ENCODE measurements at places on chromosomes 12 and 14.
A peak's percentile ranks its signal among the peaks of the same experiment; 100 is the strongest.

DNA sequence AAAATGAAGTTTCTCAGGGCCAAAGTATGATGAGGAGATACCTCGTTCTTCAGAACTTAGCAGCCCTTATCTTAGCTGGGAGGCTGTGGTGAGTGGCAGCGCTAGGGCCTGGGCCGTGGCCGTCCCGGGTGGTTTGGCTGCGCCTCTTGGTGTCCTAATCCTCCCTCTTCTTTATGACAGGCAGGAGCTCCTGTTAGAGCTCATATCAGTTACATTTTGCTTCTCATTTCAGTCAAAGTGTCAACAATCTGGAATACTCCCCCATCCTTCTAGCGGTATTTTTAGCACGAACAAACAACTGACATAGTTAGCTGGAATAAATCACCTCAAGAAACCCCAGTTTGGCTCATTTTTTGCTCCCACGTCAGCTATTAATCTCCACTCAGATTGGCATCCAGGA is 188.8 kb downstream of the TTC7B start:
- no peak for DNase-seq

- no peak for DNase-seq
Observed at GRCh38 chr14:76904100-76904739, 78.0 kb downstream of the LRRC74A start.

GRCh38 chr14:74260525-74261233 is 21.4 kb downstream of the VSX2 start:
- DNase-seq, result no peak

DNA sequence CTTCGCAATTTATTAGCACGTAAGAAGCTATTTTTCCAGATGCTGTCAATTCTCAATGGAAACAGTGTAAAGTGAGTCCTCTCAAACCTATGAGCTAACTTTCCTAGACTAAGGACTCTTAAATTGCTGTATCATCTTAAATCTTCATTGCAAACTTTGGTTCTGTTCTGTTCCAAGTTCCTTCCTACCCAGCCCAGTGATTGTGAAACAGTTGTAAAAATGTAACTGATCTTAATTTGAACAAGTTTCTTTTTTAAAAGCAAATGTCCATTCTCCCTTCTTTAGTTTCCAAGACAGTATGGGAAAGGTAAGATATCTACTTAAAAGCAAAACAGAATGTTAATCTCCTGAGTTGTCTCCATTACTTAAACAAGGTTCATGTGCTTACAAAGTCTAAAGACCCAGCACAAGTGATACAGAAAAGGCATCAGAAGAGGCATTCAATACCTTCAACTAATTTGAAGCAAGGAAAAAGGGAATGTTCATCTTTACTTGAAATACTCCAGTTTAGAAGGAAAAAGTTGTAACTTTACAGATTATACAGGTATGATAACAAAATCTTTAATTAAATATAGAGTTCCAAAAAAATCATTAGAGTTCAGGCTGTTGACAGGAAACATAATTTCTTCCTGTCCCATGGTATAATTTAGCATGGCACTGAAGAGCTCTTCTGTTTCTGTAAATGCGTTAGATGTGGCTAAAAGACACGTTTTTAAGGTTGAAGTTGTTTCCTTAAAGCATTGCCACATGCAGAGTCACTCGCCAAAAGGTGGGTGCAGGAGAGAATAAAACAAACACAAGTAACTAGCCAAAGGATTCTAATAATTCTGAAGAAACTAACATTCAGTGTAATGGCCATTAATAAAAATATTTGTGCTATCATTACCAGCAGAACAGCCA is 101.5 kb upstream of the USP15 start:
- no peak for DNase-seq

DNA sequence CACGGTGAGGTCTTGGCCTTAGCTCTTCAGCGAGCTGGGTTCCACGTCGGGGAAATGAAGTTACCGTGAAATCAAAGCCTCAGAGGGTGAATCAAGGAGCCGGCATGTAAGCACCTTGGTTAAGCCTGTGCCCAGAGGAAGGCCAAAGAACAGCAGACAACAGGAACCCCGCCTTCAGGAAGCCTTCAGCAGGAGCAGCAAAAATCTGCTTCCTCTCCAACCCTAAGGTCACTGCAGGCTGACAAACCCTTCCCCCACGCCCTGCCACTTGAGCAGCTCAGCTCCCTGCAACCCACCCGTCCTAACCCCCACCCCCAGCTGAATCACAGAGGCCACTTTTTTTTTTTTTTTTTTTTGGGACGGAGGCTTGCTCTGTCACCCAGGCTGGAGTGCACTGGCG is 72.9 kb upstream of the LTA4H start:
- DNase-seq, result no peak

DNA sequence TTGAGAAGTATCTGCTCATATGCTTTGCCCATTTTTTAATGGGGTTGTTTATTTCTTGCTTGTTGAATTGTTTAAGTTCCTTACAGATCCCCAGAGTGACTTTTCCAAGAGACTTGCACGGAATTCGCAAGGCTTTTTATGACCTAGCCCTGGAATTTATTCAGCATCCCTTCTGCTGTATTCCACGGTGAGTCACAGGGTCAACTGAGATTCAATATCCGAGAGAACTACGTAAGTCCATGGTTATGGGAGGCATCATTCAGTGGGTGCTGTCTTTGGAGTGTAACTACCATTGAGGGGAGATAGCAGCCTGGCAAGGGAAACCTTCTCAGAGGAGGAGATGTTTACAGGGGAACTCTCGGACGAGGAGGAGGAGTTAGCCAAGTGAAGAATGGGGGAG is 20.9 kb upstream of the GPRC5A start:
- no peak for DNase-seq

- no peak for DNase-seq
Observed at GRCh38 chr12:127619869-127620734, 646.9 kb upstream of the TMEM132C start.

GRCh38 chr12:46150735-46151134 is 118.1 kb downstream of the SLC38A1 start:
- DNase-seq, result no peak

- no peak for DNase-seq
Observed at GRCh38 chr12:66156654-66157053, 13.1 kb downstream of the TMBIM4 start.

- DNase-seq, result no peak
Observed at GRCh38 chr14:81437244-81437643, 37.1 kb upstream of the STON2 start.

GRCh38 chr12:85820101-85820500 is 16.1 kb downstream of the RASSF9 start:
- DNase-seq, result no peak

DNA sequence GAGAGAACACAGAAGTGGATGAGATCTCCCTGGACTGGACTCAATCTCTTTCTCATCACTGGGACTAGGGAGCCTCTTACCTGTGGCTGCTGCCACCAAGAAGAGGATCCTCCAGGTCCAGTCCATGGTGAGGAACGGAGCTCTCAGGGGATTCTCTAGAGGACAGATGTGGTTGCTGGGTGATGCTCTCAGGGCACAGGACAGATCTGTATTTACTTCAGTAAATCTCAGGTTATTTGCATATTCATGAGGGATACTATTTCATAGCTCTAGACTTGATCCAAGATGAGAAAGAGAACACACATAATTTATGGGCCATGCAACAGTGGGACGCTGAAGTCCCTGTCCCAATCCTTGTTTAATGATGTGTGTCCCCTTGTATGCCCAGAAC is 460.5 kb downstream of the TMEM121 start:
- no peak for DNase-seq

DNA sequence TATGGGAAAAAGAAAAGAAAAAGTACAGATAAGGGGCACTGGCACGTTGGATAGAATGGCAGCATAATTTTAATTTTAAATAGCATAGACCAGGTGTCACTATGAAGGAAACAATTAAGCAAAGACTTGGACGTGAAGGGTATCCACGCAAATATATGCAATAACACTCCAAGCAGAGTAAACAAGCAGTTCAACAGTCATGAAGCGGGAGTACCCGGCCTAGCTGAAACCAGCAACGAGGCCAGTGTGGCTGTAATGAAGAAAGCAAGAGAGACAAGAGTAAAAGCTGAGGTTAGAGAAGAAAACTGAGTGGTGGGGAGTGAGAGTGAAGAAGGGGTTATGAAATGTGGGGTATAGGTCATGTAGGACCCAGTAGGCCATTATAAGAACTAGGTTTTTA is 85.4 kb downstream of the BCL2L14 start:
- no peak for DNase-seq

DNA sequence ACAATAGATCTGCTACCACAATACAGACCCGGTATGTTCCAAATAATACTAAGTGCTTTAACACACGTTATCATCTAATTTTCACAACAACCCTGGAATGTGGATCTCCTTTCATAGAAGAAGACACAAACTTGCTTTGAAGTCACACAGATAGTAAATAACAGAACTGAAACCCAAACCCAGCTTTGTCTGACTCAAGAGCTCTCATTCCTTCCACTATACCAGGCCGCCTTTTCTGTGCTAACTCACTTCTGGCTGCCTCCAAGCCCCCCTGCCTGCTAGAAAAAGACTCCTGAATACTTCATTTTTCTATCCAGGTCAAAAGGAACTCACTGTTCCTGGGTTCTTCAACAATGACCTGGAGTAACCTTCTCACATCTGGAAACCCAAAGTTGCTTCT is 37.8 kb downstream of the PRPF40B start:
- no peak for DNase-seq

DNA sequence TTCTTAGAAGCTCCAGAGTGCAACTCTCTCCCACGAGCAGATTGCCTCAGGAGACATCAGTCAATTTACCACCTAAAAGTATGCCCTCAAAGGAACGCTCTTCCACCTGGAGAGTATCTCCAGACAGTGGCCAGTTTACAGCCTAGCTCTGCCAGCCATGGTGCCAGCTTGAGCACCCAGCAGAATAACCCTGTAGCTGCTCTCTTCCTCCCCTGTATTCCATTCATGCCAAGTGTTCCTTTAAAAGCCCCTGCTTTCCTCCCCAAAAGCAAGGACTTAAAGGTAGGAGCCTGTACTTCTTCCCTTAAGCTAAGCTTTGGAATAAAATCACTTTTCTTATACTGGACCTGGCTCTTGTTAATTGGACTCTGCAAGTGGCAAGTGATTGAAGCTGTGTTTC is 245.4 kb upstream of the TMEM132C start:
- DNase-seq, result no peak

GRCh38 chr12:95637471-95638155 is 86.3 kb upstream of the USP44 start:
- no peak for DNase-seq

DNA sequence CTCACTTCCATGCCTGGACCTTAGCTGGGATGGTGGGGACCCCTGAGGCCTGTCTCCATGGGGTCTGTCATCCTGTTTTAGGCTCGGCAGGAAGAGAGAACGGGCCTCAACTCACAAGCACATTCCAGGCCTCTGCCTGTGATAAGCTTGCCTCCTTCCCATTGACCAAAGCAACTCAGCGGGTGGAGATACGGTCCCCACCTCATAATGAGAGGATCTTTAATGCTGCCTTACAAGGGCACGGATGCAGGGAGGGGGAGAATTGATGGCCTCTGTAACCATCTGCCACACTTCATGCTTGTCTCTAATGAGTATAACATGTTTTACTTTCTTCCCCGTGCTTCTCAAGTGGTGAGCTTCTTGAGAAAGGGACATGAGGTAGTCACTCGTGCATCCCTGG is 50.0 kb downstream of the GLT1D1 start:
- no peak for DNase-seq

GRCh38 chr12:67482751-67483661 is 165.5 kb upstream of the DYRK2 start:
- DNase-seq, result peak; percentile 14

GRCh38 chr12:124419292-124420040 is 124.6 kb downstream of the RFLNA start:
- no peak for DNase-seq

DNA sequence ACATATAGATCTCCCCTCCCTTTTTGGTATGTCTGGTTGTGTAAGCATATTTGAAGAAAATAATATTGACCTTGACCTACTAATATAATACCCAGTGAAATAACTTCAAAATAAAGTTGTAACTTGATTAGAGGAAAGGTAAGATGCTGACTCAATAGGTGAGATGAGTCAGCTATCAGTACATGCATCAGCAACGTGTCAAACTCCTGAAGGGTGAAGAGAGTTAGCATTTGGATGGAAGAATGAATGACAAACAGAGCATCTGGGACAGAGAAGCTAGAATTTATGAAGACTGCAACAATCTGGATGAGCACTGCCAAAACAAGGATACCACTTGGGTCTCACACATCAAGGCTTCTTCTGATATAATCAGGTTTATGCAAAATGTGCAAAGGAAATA is 74.9 kb downstream of the PPP2R5E start:
- DNase-seq, result no peak

DNA sequence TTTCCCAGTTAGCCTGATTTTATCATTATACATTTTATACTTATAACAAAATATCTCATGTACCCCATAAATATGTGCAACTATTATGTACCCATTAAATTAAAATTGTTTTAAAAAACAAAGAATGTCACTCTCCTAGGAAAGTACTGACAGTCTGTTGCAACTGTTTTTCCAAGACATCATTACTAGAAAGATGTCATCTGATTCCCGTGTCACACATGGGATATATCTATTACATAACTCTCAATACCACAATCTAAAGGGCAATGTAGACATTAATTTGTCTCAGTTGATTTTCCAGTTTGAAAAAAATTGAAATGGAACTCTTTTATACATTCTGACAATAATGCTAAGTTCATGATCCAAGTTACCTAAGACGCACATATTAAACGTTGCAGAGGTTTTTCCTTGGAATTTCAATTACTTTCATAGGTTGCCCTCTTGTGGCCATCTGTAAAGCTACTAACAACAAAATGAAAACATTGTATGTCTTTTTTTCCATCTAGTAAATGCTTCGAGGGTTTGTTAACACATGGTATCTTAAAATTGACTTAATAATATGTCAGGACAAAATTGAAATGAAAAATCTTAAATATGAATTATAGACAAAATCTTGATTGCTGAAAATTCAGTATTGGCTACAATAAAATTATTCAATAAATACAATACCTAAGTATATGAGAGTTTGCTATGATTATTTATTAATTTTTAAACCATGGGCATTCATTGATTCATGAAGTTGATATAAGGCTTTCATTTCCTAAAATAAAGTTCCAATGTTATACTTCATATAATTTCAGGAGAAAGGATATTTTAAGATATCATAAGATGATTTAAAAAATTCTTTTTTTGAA is 131.6 kb downstream of the PPFIA2 start:
- no peak for DNase-seq

DNA sequence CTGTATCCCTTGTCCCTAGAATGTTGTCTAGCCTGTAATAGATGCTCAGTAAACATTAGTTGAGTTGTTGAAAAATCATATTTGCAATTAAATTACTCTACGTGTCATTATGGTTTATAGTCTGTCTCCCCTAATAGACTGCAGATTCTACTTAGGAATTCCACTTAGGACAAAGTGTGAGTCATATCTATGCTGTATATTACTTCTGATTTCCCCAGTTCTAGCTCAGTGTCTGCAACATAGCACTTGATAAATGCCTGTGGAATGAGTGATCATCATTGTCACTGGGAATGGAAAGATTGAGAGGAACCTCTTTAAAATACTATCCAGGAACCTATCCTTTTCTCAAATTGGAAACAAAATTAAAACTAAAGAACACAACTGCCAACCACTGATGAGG is 99.3 kb downstream of the TBX5 start:
- no peak for DNase-seq

GRCh38 chr14:69484444-69485314 is at the start of gene PLEKHD1:
PLEKHD1 (plus strand) TSS chr14:69484728; CDS start chr14:69484966, 238 bp downstream.
- DNase-seq, result no peak

Measured in activated CD4-positive, CD25-positive, alpha-beta regulatory T cell treated with anti-CD3 and anti-CD28 coated beads, Interleukin-2, amount 50 U/mL, for 16 hours (primary cell).